ENCODE measurements at places on chromosomes 12 and 14.

- no peak overlapping the region for H3K4me3 ChIP-seq
- no peaks in the 10 kb centered on the region for H3K27me3 ChIP-seq
- no peaks in the 10 kb centered on the region for H3K36me3 ChIP-seq
- DNase-seq: no peak
- H3K27ac ChIP-seq: no peak overlapping the region
These were observed 173.7 kb upstream of the EGLN3 start for GRCh38 chr14:34124585-34124984.

- H3K36me3 ChIP-seq: no peaks in the 10 kb centered on the region
- no peaks in the 10 kb centered on the region for H3K4me1 ChIP-seq
- H3K27ac ChIP-seq: no peak overlapping the region
These were observed 162.9 kb downstream of the LRIG3 start for GRCh38 chr12:58757422-58757821.

DNA sequence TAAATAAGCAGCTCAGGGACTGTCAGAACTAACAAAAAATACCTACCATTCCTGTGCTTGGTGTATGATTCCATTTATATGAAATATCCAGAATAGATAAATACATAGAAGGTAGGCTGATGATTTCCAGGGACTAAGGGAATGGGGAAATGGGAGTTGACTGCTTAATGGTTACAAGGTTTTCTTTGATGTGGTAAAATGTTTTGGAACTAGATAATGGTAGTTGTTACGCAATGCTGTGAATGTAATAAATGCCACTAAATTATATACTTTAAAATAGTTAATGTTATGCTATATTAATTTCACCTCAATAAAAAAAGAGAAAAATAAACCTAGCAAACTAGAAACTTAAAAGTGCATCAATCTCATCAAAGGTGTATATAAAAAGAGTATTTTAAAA, 41.1 kb downstream of the CEP83 start:
- no peaks in the 10 kb centered on the region for H3K36me3 ChIP-seq
- no peaks in the 10 kb centered on the region for H3K4me1 ChIP-seq
- H3K4me3 ChIP-seq: no peak overlapping the region
- no peak overlapping the region for H3K27ac ChIP-seq

DNA sequence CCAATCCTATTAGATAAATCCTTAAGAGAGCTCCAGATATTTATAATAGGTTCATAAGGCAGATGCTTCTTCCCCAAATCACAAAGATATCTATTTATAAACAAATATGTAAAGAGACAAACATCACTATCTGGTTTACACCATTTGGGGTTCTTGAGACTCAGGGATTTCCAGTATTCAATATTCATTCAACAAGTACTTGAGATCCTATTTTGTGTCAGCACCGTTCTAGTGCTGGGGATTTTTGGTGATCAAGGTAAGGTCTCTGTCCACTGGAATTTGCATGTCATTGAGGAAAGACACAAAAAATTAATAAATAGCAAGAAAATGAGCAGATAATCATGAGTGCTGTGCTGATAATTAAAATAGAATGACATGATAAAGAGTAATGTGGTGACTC, 222.7 kb upstream of the FOXN3 start:
- DNase-seq: no peak
- no peaks in the 10 kb centered on the region for H3K27me3 ChIP-seq
- no peaks in the 10 kb centered on the region for H3K36me3 ChIP-seq
- H3K4me3 ChIP-seq: no peak overlapping the region
- peaks cover 11% of the 10 kb centered on the region for H3K4me1 ChIP-seq

GRCh38 chr12:62859321-62859737, 75.6 kb downstream of the PPM1H start:
- H3K4me3 ChIP-seq: no peak overlapping the region
- no peaks in the 10 kb centered on the region for H3K27me3 ChIP-seq
- H3K36me3 ChIP-seq: no peaks in the 10 kb centered on the region
- DNase-seq: no peak

DNA sequence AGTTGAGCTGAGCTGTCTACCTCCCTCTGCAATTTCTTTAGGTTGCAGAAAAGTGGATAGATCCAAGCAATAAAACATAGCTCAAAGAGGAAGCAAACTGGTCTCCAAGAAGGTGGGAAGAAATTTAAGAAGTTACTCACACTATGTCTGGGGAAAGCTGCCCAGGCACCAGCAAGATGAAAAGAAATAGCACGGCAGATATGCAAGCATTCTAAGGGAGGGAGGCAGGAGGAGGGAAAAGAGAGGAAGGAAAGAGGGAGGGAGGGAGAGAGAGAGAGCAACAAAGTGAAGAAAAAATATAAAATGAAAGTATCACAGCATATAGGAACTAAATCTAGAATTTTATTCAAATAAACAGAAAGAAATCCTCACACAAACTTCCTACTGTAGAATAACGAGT, 240.7 kb downstream of the APAF1 start:
- no peak for DNase-seq
- no peaks in the 10 kb centered on the region for H3K27me3 ChIP-seq
- no peaks in the 10 kb centered on the region for H3K36me3 ChIP-seq
- no peak overlapping the region for H3K4me3 ChIP-seq
- H3K4me1 ChIP-seq: no peaks in the 10 kb centered on the region

DNA sequence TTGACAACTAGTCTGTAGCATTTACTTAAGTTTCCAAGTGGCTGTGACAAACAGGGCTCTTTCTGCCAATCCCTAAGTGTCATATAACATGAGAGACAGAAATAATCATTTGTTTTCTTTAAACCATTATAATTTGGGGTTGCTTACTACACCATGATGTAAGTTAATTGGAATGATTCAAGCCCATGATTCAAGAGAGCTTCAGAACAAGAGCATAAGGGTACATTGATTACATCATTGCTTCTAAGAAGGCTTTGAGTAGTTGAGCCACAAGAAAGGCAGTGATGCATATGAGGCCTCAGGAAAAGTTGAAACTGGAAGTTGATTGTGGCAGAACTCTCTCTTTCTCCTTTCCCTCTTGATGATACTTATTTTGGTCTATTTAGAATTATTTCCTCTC, 444.0 kb downstream of the CCER1 start:
- no peaks in the 10 kb centered on the region for H3K27me3 ChIP-seq
- no peak for DNase-seq

DNA sequence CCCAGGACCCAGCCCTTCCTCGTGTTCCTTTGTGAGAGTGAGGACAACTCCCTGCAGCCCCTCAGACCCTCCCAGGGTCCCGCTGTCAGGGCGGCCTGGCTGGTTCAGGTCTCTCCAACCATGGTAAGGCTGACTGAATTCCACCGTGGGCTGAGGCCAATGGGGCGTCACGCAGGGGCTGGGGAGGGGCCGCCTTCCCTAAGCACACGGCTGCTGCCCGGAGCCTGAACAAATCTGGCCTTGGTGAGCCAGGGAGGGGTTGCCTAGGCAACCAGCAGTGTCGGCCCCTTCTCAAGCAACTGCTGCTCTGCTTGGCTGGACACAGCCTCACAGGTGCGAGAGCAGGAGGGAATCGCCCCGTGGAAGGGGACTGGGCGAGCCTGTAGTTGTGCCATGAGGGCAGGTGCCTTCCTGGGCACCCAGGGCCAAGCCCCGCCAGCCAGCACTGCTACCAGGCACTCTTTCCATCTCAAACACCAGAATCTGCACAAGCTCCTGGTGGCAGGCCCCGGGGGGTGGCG, 37.0 kb upstream of the GALNT9 start:
- DNase-seq: no peak
- H3K4me1 ChIP-seq: no peaks in the 10 kb centered on the region
- H3K36me3 ChIP-seq: no peaks in the 10 kb centered on the region
- H3K27ac ChIP-seq: no peak overlapping the region

- H3K4me1 ChIP-seq: no peaks in the 10 kb centered on the region
- no peaks in the 10 kb centered on the region for H3K27me3 ChIP-seq
- H3K4me3 ChIP-seq: no peak overlapping the region
- H3K27ac ChIP-seq: no peak overlapping the region
- no peaks in the 10 kb centered on the region for H3K36me3 ChIP-seq
- no peak for DNase-seq
These were observed 54.1 kb upstream of the GNG2 start for GRCh38 chr14:51806026-51807023.

- 0 out of 2 replicates have a peak, but pooled peaks cover 11% of the 10 kb centered on the region for H3K4me1 ChIP-seq
- H3K4me3 ChIP-seq: no peak overlapping the region
- no peaks in the 10 kb centered on the region for H3K27me3 ChIP-seq
- H3K27ac ChIP-seq: no peak overlapping the region
- DNase-seq: peak; percentile 34
These were observed 851.8 kb downstream of the TMEM121 start for GRCh38 chr14:106378191-106378590.

- H3K4me1 ChIP-seq: peaks cover 33% of the 10 kb centered on the region
- no peak for DNase-seq
- no peak overlapping the region for H3K27ac ChIP-seq
- no peaks in the 10 kb centered on the region for H3K36me3 ChIP-seq
- no peak overlapping the region for H3K4me3 ChIP-seq
- no peaks in the 10 kb centered on the region for H3K27me3 ChIP-seq
These were observed 32.6 kb upstream of the PNMA1 start for GRCh38 chr14:73746520-73747378.

- no peaks in the 10 kb centered on the region for H3K27me3 ChIP-seq
- H3K4me3 ChIP-seq: no peak overlapping the region
- H3K27ac ChIP-seq: no peak overlapping the region
- H3K36me3 ChIP-seq: no peaks in the 10 kb centered on the region
These were observed 5.7 kb upstream of the OAS3 start for GRCh38 chr12:112932485-112933128.

DNA sequence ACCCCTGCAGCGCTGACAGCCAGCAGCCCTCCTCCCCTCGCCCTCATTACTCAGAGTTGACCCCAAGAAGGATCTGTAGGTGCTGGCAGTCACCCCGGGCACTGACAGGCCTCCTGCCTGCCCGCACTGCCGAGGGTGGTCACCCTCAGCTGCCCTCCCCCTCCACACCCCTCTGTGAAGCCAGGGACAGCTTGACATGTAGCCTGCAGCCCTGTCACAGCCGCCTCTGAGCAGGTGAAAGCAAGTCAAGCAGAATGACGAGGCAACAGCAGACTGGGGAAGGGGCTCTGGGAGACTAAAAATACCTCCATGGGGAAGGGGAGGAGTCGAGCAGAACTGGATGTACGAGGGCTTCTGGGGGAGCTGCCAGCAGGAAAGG, 178.1 kb downstream of the DPF3 start:
- no peak overlapping the region for H3K27ac ChIP-seq
- H3K27me3 ChIP-seq: no peaks in the 10 kb centered on the region
- H3K4me3 ChIP-seq: no peak overlapping the region
- no peaks in the 10 kb centered on the region for H3K4me1 ChIP-seq
- no peak for DNase-seq

DNA sequence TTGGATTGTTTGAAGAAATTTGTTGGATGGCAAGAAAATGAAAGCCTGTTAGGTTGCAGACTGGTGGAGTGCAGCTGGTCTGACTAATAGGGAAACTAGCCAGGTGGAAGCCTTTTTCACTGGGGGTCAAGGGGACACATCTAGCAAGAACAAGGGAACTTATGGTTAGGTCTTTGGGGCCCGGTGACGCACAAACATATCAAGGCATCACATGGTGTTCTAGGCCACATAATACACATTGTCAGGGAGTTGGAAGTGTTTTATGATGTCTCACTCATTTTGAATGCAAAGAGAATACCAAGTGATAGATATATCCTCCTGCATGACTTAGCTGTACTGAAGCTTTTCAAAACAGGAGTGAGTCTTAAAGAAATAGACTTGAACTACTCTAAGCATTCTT, 351.2 kb downstream of the KCNH5 start:
- H3K36me3 ChIP-seq: no peaks in the 10 kb centered on the region
- no peak overlapping the region for H3K27ac ChIP-seq
- no peak overlapping the region for H3K4me3 ChIP-seq
- H3K27me3 ChIP-seq: no peaks in the 10 kb centered on the region

- DNase-seq: no peak
- no peaks in the 10 kb centered on the region for H3K36me3 ChIP-seq
- H3K27me3 ChIP-seq: no peaks in the 10 kb centered on the region
These were observed 22.3 kb downstream of the NGB start for GRCh38 chr14:77248666-77249065.

- H3K27me3 ChIP-seq: no peaks in the 10 kb centered on the region
- H3K27ac ChIP-seq: no peak overlapping the region
- DNase-seq: no peak
These were observed 460.3 kb upstream of the LRFN5 start for GRCh38 chr14:41146391-41146790.

GRCh38 chr14:106141242-106142220, 615.1 kb downstream of the TMEM121 start:
- H3K36me3 ChIP-seq: no peaks in the 10 kb centered on the region
- H3K27ac ChIP-seq: no peak overlapping the region
- no peaks in the 10 kb centered on the region for H3K27me3 ChIP-seq

DNA sequence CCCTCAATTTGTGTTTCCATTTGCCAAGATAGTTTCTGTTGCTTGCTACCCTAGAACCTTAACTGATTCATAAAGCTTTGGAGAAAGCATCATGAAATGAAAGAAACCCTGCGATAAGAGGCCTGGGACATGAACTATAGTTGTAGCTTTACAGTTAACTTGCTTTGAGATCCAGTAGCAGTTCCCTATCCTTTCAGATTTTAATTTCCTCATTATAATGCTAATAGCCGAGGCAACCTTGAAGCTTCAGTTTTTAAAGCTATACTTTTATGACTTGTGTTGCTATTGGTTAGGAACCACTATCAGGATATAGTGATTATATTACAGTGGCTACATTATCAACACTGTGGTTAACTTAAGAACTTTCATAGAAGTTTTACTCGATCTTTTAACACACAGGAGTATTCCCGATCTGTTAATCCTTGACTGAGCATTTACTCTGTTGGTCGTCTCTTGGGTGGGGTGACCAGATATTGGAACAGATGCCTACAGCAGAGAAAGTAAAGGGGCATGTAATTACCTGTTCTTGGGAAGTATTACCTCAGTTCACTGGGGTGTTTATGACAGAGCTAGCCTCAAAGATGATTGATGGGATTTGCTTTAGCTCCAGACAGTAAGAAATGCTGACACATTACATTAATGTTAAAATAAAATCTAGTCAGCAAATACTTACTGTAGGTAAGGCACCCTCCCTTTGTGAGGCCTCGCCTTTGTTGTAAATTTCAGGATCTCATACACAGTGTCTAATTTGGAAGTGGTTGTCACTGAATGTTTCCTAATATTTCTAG, 86.2 kb upstream of the CSRP2 start:
- no peaks in the 10 kb centered on the region for H3K4me1 ChIP-seq
- DNase-seq: no peak
- H3K36me3 ChIP-seq: no peaks in the 10 kb centered on the region
- H3K4me3 ChIP-seq: no peak overlapping the region

- DNase-seq: no peak
- H3K4me1 ChIP-seq: no peaks in the 10 kb centered on the region
- no peaks in the 10 kb centered on the region for H3K27me3 ChIP-seq
- H3K27ac ChIP-seq: no peak overlapping the region
- H3K36me3 ChIP-seq: no peaks in the 10 kb centered on the region
- no peak overlapping the region for H3K4me3 ChIP-seq
These were observed 949.7 kb downstream of the TRHDE start for GRCh38 chr12:73221836-73222235.

GRCh38 chr12:43098766-43099550, 453.0 kb downstream of the ADAMTS20 start:
- no peak overlapping the region for H3K4me3 ChIP-seq
- H3K27me3 ChIP-seq: no peaks in the 10 kb centered on the region
- H3K27ac ChIP-seq: no peak overlapping the region
- no peaks in the 10 kb centered on the region for H3K36me3 ChIP-seq
